H1 (cell line): ENCODE measurements at places on chromosomes 2 and 18.

DNA sequence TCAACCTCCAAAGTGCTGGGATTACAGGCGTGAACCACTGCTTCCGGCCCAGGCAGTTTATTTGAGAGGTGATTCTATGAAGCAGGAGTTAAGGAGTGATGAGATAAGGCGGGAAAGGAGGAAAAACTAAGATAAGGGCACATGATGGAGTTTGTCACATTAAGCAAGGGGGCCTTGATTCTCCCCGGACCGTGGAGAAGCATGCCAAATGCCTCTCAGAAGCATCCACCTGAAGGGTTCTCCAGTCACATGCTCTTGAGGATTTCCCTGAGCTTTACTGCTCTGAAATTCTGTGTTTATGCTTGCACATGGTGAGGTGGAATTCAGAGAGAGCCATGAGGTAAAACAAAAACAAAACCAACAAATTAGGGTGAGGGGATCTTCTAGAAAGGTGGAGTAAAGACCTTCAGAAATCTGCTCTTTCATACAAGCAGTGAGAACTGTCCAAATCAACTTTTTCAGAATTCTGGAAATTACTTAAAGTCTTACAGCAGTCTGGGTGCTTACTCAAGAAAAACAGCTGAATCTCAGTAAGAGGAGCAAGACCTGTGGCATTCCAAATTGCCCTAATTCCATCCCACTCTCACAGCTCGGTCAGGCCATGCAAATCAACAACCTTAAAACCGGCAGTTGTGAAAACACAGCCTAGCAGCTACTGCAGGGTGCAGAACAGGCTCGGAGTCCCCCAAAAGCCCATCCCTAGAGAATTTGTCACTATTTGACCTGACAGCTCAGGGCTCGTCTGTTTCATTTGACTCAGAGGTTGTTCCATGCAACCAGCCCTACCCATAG lies 69.1 kb upstream of the CTLA4 start:
- H3K27me3 ChIP-seq, result no peaks in the 10 kb centered on the region
- no peaks in the 10 kb centered on the region for H3K36me3 ChIP-seq
- no peaks in the 10 kb centered on the region for H3K4me1 ChIP-seq
- H3K27ac ChIP-seq, result no peak overlapping the region

- peaks cover 5% of the 10 kb centered on the region for H3K36me3 ChIP-seq
- no peaks in the 10 kb centered on the region for H3K27me3 ChIP-seq
- H3K4me1 ChIP-seq, result peaks cover 21% of the 10 kb centered on the region
Observed at GRCh38 chr2:149000158-149000938, 38.2 kb upstream of the LYPD6B start.

DNA sequence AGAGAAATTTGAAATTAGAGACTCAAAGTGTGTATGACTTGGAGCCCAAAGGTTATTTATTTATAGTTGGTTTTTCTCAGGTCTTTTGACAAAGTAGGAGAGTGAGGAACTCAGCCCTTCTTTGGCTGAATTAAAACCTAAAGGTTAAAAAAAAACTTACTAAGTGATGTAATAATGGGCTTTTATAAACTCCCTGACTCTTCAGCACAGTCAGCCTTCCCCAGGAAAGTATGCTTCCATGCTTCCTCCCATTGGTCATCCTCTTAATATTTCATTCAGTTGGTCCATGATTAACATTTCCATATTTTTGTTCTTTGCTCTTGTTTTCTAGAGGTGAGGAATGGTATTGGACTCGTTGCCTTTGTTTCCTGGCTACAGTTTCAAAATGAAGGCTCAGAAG lies 7.2 kb downstream of the ARPC2 start:
- peaks cover 10% of the 10 kb centered on the region for H3K4me1 ChIP-seq
- H3K36me3 ChIP-seq, result peaks cover 18% of the 10 kb centered on the region
- no peaks in the 10 kb centered on the region for H3K27me3 ChIP-seq
- H3K27ac ChIP-seq, result no peak overlapping the region

DNA sequence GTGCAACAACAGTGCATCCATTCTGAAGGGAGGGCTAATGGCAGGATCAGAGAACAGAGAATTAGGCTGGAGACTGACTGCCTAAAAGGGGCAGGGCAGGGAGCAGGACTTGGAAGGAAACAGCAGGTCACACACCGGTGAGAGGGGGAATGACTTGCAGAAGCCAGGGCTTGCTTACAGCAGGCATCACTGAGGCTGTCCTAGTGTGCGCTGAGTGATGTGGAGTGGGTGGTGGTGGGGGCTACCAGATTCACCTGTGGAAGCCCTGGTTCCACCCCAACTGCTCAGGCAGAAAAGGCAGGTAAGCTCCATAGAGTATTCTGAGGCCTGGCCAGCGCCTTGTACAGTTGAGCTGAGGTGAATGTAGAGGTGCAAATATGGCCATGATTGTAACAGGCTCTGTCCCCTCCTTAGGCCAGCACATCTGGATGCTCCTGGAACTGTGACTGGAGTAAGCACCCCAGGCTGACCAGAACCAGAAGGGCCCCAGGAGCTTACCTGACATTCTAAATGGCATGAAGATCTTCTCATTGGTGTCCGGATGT lies 49.4 kb downstream of the SFXN5 start:
- no peaks in the 10 kb centered on the region for H3K36me3 ChIP-seq
- H3K4me3 ChIP-seq, result no peak overlapping the region
- no peaks in the 10 kb centered on the region; the same call in 1 of the 2 replicates for H3K4me1 ChIP-seq
- no peaks in the 10 kb centered on the region for H3K27me3 ChIP-seq
- no peak for DNase-seq
- H3K27ac ChIP-seq, result no peak overlapping the region
